ENCODE measurements at places on chromosomes 3 and 15. TPM values are rescaled to one million over a fixed set of nuclear protein-coding genes. Genes with fewer than 3 reads are reported as not detected.

Gene MUSTN1
- 1.1 TPM for total RNA-seq

DNA sequence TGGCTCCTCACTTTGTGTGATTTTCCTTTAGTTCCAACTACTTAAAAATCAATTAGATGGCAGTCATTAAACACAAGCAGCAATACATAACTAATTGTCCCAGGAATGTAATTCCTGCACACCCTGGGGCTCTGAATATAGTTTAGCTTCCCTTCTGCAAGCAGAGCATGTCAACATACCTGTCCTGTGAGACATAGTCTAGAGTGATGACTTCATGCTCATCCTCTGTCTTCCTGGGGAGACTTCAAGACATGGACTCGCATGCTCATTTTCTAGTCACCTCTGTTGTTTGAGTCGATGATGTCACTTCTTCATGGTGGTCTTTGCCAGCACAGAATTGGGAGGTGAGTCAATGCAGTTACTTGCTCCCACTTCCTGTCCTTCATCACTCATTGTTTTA, 15.7 kb downstream of the C3orf52 start:
- DNase-seq, result no peak

- DNase-seq, result no peak
Measured at GRCh38 chr3:139044366-139045210, at the start of gene PRR23C. PRR23C (minus strand) TSS chr3:139044892; CDS start chr3:139044620, 272 bp downstream.

GRCh38 chr3:59436164-59436958, 386.5 kb upstream of the CFAP20DC start:
- DNase-seq, result no peak

GRCh38 chr15:39172380-39173281, 408.2 kb upstream of the THBS1 start:
- no peak for DNase-seq

Measured in activated CD4-positive, alpha-beta memory T cell treated with anti-CD3 and anti-CD28 coated beads for 36 hours (primary cell).